Heart left ventricle (tissue), 16 donors: ENCODE measurements at places on chromosomes 13 and 19. TPM values are rescaled to one million over a fixed set of nuclear protein-coding genes. Genes with fewer than 3 reads are reported as not detected.

PEG3 gene
- 4.9 TPM for total RNA-seq

KCNRG gene
- 0.21 TPM for total RNA-seq

ALG11 gene
- 22.9 TPM for total RNA-seq

CBARP gene
- total RNA-seq, result 2.2 TPM

CPAMD8 gene
- 13.6 TPM for total RNA-seq

PRR12 gene
- 13.0 TPM for total RNA-seq

GRCh38 chr19:30227661-30228112, 144.5 kb upstream of the ZNF536 start:
- DNase-seq, result peak; percentile 73

- peak; percentile 85 for DNase-seq
Observed at GRCh38 chr19:14114854-14115253, 2.7 kb downstream of the PRKACA start.

- no peak for DNase-seq
Observed at GRCh38 chr19:10535613-10536012, 8.1 kb upstream of the ATG4D start.

- no peak for DNase-seq
Observed at GRCh38 chr13:58806401-58806800, 1174.9 kb downstream of the PCDH17 start.

GRCh38 chr13:75744127-75744526, 108.0 kb downstream of the LMO7 start:
- no peak for DNase-seq

DNA sequence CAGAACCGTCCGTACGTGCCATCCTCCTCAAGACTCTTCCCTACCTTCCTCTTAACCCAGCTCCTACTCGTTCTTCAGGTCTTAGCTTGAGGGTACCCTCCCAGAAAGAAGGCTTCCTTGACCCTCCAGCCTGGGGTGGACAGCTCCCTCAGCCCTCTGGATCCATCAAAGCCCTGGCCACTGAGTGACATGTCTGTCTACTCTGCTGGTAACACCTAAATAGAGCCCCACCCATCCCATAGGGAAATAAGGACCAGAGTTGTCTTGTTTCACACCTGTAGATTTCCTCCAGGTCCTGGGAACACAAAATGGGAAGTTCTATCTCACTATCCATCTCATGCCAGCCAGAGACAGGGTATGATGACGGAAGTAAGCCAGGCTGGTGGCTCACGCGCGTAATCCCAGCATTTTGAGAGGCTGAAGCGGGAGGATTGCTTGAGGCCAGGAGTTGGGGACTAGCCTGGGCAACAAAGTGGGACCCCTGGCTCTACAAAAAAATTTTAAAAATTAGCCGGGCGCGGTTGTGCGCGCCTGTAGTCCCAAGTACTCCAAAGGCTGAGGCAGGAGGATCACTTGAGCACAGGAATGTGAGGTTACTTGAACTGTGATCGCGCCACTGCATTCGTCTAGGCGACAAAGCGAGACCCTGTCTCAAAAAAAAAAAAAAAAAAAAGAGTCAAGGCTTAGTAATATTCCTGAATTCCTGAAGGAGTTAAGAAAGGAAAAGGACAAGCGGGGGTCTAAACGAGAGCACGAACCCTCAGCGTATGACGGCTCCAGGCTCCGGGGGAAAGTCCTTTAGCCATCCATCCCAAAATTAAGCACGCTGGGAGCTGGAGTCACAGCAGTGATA, 566 bp upstream of the CCDC97 start:
- DNase-seq, result no peak

GRCh38 chr13:68234274-68234673, 1004.1 kb upstream of the PCDH9 start:
- no peak for DNase-seq

GRCh38 chr13:108711386-108711785, 82.0 kb downstream of the MYO16 start:
- DNase-seq, result no peak

GRCh38 chr13:110546926-110547325, 14.6 kb downstream of the RAB20 start:
- peak; percentile 86 for DNase-seq

- DNase-seq, result no peak
Observed at GRCh38 chr13:110272651-110273050, 34.3 kb downstream of the COL4A1 start.
